ENCODE measurements at places on chromosomes 5 and 9. TPM values are rescaled to one million over a fixed set of nuclear protein-coding genes. Genes with fewer than 3 reads are reported as not detected.

The BARHL1 gene
- not detected for polyA plus RNA-seq

The EIF4E1B gene
- polyA plus RNA-seq, result 0.12 TPM

The FLT4 gene
- polyA plus RNA-seq, result 9.2 TPM

The MVB12B gene
- 21.2 TPM for polyA plus RNA-seq

The SEMA4D gene
- polyA plus RNA-seq, result 23.3 TPM

The NME5 gene
- polyA plus RNA-seq, result 0.68 TPM

The CEL gene
- 2.6 TPM for polyA plus RNA-seq

The SUSD3 gene
- polyA plus RNA-seq, result 2.2 TPM

The PCDHGB4 gene
- 2.6 TPM for polyA plus RNA-seq

Measured in hindlimb muscle (tissue), 1 donor.